Mesendoderm (in vitro differentiated cells): ENCODE measurements at places on chromosomes 7 and 10.
A peak's percentile ranks its signal among the peaks of the same experiment; 100 is the strongest.

- DNase-seq = no peak
Observed at GRCh38 chr7:112638675-112639400, 151.4 kb downstream of the TMEM168 start.

DNA sequence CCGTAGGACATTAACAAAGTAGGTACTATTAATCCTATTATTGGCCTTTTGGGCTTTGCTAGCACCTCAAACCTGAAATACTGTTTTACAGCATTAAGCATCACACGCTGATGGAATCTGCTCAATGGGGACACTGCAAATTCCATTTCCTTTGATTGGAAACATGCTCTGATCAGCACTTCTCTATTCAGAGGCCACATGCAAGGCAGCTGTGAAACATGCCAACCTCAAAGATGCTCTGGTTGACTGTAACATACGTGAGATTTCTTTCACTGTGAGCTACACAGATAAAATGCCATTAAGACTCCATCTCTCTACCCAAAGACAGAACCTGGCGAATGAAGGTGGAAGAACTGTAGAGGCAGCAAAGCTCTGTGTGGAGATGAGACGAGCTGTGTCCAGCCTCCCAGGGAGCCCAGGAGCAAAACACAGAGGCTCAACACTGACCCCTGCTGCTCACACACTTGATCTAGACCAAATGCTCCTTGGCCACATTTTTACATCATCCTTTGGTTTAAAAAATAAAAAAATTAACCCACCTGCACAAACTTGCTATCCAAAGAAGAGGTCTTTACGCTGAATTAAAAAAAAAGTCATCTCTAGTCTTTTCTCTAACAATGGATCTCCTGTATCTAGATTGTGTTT lies 8.0 kb downstream of the RSU1 start:
- DNase-seq = peak; percentile 76

- DNase-seq = no peak
Observed at GRCh38 chr10:110456046-110456445, 41.7 kb upstream of the DUSP5 start.

- DNase-seq = no peak
Observed at GRCh38 chr7:134726581-134726980, 52.9 kb upstream of the CALD1 start.

GRCh38 chr10:47107007-47107747 lies 192.8 kb upstream of the GDF10 start:
- no peak for DNase-seq

- DNase-seq = no peak
Observed at GRCh38 chr10:5481121-5481520, 18.2 kb downstream of the CALML5 start.

DNA sequence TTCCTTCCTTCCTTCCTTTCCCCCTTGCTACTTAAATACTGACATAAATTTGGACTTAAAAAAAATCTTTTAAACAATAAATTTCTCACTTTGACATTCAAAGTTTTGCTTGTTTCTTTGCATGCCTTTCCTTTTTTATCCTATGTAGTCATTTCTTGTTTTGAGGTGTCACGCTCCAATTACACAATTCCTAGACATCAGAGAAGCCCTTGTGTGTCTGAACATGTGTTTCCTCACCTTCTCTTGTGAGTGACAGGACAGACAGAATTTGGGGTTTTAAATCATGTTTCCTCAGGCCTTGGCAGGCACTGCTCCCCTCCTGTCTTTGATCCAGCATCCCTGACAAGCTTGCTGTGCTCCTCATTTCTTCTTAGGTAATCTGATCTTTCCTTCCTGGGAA lies 91.3 kb downstream of the CYTH3 start:
- DNase-seq = no peak

GRCh38 chr7:35037211-35037525 lies at the start of gene DPY19L1:
DPY19L1 (minus strand) TSS chr7:35037485; CDS start chr7:35037394, 91 bp downstream.
- no peak for DNase-seq

DNA sequence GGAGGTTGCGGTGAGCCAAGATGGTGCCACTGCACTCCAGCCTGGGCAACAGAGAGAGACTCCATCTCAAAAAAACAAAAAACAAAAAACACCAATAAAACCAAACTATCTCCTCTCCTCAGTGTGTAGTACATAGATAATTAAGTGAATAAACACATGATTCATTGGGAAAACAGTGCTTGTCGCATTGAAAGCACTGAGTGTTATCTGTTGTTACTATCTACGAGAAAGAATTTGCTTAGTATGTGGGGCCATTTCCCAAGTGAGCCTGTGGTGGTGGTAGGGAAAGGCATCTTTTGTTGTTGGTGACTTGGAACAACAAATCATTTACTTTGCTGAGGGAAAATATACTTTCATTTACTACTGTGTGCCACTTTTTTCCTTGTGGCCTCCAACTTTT lies 42.6 kb downstream of the RSBN1L start:
- DNase-seq = peak; percentile 82

GRCh38 chr7:107584716-107585115 lies 4.7 kb downstream of the BCAP29 start:
- no peak for DNase-seq

GRCh38 chr10:35641676-35642034 lies 441 bp downstream of the FZD8 start:
- no peak for DNase-seq

GRCh38 chr7:875051-875450 lies 1.3 kb upstream of the GET4 start:
- peak; percentile 52 for DNase-seq
